Fibroblast of skin of left quadriceps (primary cell): ENCODE measurements at places on chromosomes 13 and 19.

- no peak for DNase-seq
Measured at GRCh38 chr13:98035373-98035772, 81.9 kb downstream of the IPO5 start.

DNA sequence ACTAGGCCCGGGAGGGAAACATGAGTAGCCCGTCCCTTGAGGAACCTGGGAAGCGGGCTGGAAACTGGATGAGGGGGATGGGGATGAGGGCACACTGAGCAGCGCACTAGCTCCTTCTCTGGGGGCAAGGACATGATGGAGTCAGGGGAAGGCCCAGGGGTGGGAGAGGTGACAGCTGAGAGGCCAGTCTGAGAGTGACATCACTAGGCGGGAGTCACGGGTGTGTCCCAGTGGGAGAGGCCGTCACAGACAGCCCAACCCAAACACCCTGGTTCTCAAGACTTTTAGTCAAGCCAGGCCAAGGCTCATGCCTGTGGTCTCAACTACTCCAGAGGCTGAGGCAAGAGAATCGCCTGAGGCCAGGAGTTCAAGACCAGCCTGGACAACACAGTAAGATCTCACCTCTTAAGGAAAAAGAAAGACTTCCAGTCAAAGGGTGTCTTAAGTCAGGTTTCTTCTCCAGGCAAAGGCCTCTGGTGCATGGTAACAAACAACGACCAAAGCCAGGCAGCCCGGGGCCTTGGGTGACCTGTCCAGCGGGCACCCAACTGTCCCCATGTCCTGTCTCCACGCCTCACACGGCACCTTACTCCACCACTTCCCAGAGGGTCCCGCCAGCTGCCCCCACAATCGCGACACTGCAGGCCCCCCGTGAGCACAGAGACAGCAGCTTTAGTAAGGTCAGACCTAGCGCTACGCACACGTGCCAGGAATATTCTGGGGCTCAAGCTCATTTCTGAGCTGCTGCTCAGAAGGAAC, 25.5 kb upstream of the TIMM44 start:
- DNase-seq = no peak

- no peak for DNase-seq
Measured at GRCh38 chr19:35781650-35782049, 6.3 kb downstream of the ARHGAP33 start.

DNA sequence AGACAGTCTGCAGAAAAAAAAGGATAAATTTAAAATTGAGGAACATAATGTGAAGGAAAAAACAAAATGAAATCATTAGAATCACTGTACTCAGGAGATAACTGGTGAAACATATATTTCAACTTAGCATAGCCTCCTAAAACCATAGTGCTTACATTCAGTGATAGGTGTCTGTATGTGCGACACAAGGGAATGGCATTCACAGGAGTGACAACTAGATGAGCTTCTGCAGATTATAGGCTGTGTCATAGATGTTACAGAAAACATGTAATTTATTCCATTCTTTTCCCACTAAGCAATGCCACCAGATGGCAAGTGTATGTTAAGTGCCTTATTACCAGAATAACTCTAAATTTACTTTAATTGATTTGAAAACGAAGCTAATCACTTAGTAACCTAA, 960.0 kb upstream of the PCDH20 start:
- DNase-seq = no peak

GRCh38 chr13:46745706-46746105, 51.3 kb downstream of the ESD start:
- DNase-seq = no peak

DNA sequence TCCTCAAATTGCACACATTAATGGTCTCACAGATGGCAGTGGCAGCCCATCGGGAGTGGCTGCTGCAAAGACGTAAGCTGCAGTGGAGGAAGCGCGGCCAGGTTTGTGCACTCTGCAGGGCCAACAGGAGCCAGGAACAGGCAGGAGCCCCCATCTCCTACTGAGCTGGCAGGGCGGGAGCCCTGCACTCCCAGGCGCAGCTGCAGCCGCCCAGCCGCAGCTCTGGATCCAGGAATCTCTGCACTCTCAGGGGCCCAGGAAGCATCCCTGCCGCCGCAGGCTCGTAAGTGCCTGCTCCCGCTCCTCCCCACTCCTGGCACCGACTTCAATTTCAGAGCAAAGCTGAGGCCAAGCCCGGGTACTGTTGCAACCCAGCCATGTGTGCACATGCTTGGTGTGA, 37.5 kb downstream of the ANKRD27 start:
- no peak for DNase-seq

GRCh38 chr19:33231511-33231910, 5.9 kb upstream of the SLC7A10 start:
- DNase-seq = no peak

DNA sequence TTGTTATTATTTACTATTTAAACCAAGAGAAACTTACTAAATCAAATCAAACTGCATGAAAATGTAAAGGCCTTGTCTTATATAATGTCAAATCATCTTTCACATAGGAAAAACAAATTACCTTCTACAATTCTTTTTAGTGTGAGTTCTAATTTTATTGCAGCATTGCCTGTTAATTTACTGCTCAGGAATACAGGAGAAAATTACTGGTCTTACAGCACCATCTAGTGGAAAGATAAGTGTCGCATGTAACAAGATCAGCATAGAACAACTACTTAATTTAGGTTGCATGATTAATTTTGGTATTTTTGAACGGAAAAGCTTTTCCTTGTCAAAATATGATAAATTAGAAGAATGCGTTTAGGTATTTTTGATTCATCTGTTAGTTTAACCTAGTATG, 502.7 kb downstream of the UQCRFS1 start:
- peak; percentile 45 for DNase-seq

DNA sequence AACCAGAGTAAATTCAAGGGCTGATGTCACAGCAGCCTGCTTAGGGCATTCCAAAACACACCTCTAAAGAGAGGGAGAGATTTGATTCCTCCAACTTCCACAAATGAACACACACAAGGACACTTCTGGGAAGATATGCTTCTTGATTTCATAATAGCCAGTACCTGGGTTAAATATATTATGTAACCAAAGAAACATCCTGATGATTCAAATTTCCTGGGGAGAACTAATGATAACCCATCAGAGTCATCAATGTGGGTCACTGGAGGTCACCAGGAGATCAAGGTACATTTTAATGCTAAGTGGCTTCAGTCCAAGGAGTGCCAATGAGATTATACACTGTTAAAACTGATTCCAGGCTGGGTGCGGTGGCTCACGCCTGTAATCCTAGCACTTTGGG, 54.0 kb upstream of the DOCK9 start:
- no peak for DNase-seq

- DNase-seq = no peak
Measured at GRCh38 chr19:55508120-55508519, 19.9 kb downstream of the SSC5D start.

GRCh38 chr13:107374038-107374437, 806.1 kb upstream of the ARGLU1 start:
- no peak for DNase-seq

DNA sequence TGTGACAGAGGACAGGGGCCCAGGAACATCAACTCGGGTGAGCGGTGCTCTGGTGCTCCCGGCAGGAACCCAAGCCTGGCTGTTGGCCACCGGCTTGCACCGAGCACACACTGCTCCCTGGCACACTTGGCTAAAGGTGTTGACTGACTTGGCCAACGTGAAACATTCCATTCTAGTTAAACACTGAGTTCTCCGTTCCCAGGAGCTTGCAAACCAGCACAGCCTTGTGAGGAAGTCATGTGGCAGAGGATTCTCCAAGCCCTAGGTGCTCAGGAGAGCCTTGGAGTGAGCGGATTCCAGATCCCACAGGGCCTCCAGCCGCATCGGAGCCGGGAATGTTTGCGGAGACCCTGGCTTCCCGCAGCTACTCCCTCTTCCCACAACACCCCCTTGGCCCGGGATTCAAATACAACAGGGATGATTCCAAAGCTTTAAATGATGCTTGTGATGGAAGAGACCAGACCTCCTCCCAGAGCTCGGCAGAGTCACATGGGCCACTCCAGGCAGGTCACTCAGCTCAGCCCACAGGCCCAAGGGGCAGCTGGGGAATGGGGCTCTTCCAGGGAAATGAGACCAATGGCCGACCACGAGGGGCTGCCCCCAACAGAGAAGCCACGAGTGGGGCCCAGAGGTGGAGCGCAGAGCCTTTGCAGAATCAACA, 2.9 kb downstream of the C13orf46 start:
- peak; percentile 4 for DNase-seq

DNA sequence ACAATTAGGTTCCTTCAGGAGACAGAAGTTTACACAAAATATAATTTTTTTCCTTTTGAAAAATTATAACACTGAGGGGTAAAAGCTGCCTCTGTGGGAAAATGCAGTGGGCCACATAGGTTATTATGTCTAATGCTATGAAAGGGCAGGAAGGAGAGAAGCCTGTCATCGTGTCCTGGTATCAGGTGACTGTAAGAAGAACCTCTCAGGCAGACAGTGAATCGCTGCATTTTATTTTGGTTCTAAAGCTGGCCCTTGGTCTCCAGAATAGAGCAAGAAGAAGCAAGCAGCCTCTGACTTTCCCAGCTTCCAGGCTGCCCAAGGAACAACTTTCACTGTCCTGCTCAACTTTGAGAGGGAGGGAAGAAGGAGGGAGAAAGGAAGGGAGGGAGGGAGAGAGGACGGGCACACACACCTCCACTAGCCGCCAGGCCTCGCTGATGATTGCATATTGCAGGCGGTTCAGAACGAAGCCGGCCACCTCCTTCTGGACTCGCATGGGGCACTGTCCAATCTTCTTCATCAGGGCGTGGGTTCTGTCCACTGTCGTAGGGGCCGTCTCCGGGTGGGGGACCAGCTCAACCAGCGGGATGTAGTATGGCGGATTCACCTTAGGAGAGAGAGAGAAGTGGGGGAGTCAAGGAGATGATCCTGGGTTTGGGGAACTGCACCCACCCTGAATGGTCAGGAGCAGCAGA, 93.8 kb downstream of the CRYL1 start:
- no peak for DNase-seq

DNA sequence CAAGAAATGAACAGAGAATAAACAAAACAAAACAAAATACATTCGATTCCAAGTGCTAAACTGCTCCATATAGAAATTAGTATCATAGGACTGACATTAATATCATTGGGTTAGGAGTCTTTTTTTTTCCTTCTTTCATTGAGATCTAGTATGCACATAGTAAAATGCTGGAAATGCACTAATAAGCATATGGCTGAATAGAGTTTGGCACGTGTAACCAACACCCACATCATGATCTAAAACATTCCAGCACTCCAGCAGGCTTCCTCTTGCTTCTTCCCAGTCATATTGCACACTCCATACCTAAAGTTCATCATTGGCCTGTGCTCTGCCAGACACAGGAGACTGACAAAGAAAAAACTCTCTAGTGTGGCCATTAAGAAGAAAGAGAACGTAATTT, 117.5 kb downstream of the POU4F1 start:
- no peak for DNase-seq

- DNase-seq = no peak
Measured at GRCh38 chr19:35013820-35014754, 14.0 kb downstream of the GRAMD1A start.

DNA sequence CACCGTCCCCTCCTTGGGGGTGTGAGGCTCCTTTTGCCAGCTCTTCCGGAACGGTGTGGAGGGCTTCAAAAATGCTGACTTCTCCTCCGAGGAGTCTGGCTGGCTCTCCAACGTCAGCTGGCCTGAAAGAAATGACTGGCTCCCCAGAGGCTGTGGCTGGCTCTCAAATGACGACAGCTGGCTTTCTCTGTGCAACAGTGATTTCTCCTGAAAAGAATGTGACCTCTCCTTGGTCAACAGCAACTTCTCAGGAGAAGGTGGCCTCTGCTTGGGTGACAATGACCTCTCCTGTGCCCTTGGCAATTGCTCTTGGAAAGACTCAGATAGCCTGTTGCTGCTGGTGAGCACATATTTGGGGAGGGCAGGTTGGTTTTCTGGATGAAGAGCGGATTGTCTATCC, 29.2 kb downstream of the ONECUT3 start:
- DNase-seq = no peak

DNA sequence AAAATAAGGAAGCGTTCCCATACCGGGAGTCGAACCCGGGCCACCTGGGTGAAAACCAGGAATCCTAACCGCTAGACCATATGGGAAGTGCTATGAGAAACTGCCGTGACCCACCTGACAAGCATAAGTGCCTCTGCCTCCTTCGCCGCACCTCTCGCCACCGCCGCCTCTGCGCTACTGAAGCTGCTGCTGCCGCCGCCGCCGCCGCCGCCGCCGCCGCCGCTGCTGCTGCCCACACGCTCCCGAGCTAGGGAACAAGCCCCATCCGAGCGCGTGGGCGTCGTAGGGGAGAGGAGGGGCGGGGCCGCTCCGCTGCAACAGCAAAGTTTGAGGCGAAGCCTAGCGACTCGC, 610 bp upstream of the WBP4 start:
- DNase-seq = peak; percentile 79

DNA sequence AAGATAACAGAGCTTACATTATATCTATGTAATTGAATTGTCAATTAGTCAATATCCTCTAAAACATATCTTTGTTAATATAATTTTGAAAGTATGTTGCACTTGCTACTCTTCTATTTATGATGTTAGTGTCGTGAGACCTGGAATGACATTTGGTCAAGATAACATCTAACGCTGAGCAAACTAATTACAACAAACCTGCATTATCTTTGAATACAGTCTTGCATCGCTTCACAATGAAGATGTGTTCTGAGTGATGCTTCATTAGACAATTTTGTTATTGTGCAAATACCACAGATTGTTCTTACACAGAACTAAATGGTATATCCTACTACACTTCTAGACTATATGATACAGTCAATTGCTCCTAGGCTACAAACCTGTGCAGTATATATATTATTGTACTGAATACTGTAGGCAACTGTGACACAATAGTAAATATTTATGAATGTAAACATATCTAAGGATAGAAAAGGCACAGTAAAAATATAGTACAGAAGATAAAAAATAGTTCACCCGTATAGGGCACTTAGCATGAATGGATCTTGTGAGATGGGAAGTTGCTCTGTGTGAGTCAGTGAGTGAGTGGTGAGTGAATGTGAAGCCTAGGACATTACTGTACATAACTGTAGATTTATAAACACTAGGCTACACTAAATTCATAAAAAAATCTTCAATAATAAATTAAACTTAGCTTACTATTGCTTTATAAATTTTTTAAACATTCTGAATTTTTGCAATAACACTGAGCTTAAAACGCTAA, 1773.8 kb downstream of the PCDH9 start:
- DNase-seq = no peak

GRCh38 chr19:31037286-31037980, 311.8 kb downstream of the TSHZ3 start:
- no peak for DNase-seq

GRCh38 chr13:102682727-102683126, 12.1 kb downstream of the METTL21C start:
- no peak for DNase-seq

- peak; percentile 2 for DNase-seq
Measured at GRCh38 chr13:105063676-105064075, 1471.8 kb downstream of the EFNB2 start.

DNA sequence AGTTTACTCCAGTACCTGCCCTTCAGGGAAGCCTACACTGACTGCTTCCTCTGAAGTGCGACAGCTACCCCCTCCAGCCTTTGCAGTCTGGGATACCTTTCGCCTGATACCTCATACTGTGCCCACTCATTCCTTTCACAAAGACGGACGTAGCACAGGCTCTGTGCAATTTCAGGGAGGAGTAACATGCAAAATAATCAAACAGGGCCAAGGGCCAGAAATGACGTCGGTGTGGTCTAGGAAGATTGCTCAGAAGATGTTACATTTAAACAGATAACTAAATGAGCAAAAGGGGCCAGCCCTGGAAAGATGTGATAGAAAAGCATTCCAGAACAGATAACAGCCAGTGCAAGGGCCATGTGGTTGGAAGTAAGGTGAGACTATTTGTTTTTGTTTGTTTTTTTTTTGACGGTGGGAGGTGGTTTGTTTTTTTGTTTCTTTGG, 6.6 kb upstream of the DDX39A start:
- no peak for DNase-seq
